Natural killer cell treated with Interleukin-12 subunit alpha and Interleukin-12 subunit beta and Interleukin-15 and Interleukin-18, amount 100 ng/mL, for 72 hours (primary cell): ENCODE measurements at places on chromosomes 12 and 14. TPM values are rescaled to one million over a fixed set of nuclear protein-coding genes. Genes with fewer than 3 reads are reported as not detected.

- no peaks in the 10 kb centered on the region for H3K4me1 ChIP-seq
- no peak overlapping the region for H3K4me3 ChIP-seq
- H3K27me3 ChIP-seq = no peaks in the 10 kb centered on the region
- H3K36me3 ChIP-seq = no peaks in the 10 kb centered on the region
Measured at GRCh38 chr12:90854136-90854689, 100.8 kb downstream of the CCER1 start.

- no peaks in the 10 kb centered on the region for H3K27me3 ChIP-seq
- H3K27ac ChIP-seq = no peak overlapping the region
- H3K4me3 ChIP-seq = no peak overlapping the region
- no peaks in the 10 kb centered on the region for H3K4me1 ChIP-seq
Measured at GRCh38 chr12:113889891-113890581, 76.1 kb downstream of the RBM19 start.

GRCh38 chr12:110948041-110948440 lies 27.7 kb upstream of the MYL2 start:
- no peaks in the 10 kb centered on the region for H3K4me1 ChIP-seq
- H3K36me3 ChIP-seq = no peaks in the 10 kb centered on the region
- H3K4me3 ChIP-seq = no peak overlapping the region
- no peak overlapping the region for H3K27ac ChIP-seq

KLHL33 gene
- total RNA-seq = 0.43 TPM

GRCh38 chr14:42437809-42438208 lies 831.1 kb downstream of the LRFN5 start:
- no peaks in the 10 kb centered on the region for H3K36me3 ChIP-seq
- DNase-seq = no peak
- H3K27ac ChIP-seq = no peak overlapping the region
- H3K4me3 ChIP-seq = no peak overlapping the region
- H3K4me1 ChIP-seq = no peaks in the 10 kb centered on the region
